ENCODE measurements at places on chromosomes 6 and 20. TPM values are rescaled to one million over a fixed set of nuclear protein-coding genes. Genes with fewer than 3 reads are reported as not detected.

- DNase-seq: no peak
These were observed at the start of gene RAMACL for GRCh38 chr6:166586424-166587156. RAMACL (minus strand) TSS chr6:166586678; CDS start chr6:166586477, 201 bp downstream.

GRCh38 chr20:1423625-1424106 is 30.8 kb upstream of the FKBP1A start:
- DNase-seq: no peak

HLA-DRA gene
- 97.8 TPM for polyA plus RNA-seq

HLA-DPB1 gene
- polyA plus RNA-seq: 10.7 TPM
